Natural killer cell (primary cell): ENCODE measurements at places on chromosomes 13 and 19. TPM values are rescaled to one million over a fixed set of nuclear protein-coding genes. Genes with fewer than 3 reads are reported as not detected.
A peak's percentile ranks its signal among the peaks of the same experiment; 100 is the strongest.

The F10 gene
- not detected for total RNA-seq

The SMIM44 gene
- not detected for total RNA-seq

The LENG9 gene
- total RNA-seq, result 5.6 TPM

The MAP4K1 gene
- total RNA-seq, result 162 TPM

The C1QTNF9 gene
- not detected for total RNA-seq

The TUBB4A gene
- 2.6 TPM for total RNA-seq

The DENND1C gene
- total RNA-seq, result 188 TPM

The ZNF66 gene
- total RNA-seq, result 7.7 TPM

The NTF4 gene
- total RNA-seq, result not detected

The TEKTIP1 gene
- 6.4 TPM for total RNA-seq

The ELSPBP1 gene
- total RNA-seq, result not detected

The IFNL1 gene
- total RNA-seq, result 0.33 TPM

The ZNF574 gene
- total RNA-seq, result 23.1 TPM

DNA sequence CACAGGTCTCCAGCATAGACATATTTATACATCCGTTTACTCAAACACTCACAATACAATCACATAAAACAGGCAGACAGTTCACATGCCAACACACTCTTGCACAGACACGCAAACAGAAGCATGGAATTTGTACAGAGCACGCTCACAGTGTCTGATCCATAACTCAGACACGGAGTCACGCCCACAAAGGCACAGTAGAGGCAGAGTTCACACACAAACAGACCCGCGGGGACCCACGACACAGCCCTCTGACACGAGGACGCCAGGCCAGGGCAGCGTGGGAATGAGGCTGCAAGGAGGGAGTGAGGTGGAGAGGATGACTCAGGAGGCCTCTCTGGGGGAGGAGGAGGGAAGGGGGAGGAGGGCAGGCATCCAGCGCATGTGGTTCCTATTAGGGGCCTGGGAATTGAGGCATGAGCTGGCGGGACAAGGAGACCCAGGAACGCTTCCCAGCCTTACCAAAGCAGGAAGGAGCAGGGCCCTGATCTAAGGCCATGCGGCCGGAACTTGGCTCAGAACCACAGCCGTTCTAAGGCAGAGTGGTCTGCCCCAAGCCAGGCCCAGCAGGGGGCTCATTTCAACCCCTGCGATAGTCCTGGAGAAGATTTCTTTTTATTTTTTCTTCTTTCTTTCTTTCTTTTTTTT lies 9.1 kb upstream of the OLFM2 start:
- H3K4me3 ChIP-seq, result no peak overlapping the region
- no peaks in the 10 kb centered on the region for H3K36me3 ChIP-seq
- no peaks in the 10 kb centered on the region for H3K4me1 ChIP-seq
- H3K27me3 ChIP-seq, result peaks cover 6% of the 10 kb centered on the region
- no peak overlapping the region for H3K27ac ChIP-seq

DNA sequence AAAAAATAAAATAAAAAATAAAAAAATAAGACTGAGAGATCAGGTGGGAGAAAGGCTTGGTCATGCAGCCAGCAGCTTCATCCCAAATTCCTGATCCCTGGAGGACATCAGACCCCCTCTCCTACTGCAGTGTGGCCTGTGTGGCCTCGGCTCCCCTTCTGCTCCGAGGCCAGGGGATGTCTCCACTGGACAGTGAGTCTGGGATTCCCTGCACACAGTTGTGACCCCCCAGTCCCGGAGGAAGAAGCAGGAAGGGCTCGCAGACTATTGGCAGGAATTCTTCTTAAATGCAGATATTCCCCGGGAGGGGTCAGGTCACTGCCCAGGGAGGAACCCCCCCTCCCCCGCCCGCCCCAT lies 41.9 kb downstream of the ZNF627 start:
- H3K4me1 ChIP-seq, result peaks cover 12% of the 10 kb centered on the region
- no peak for DNase-seq
- no peak overlapping the region for H3K4me3 ChIP-seq
- H3K27me3 ChIP-seq, result peaks cover 2% of the 10 kb centered on the region
- no peak overlapping the region for H3K27ac ChIP-seq
- H3K36me3 ChIP-seq, result no peaks in the 10 kb centered on the region

- no peak for DNase-seq
- H3K36me3 ChIP-seq, result no peaks in the 10 kb centered on the region
- H3K4me3 ChIP-seq, result no peak overlapping the region
- no peaks in the 10 kb centered on the region for H3K27me3 ChIP-seq
Observed at GRCh38 chr13:66565279-66565678, 664.9 kb downstream of the PCDH9 start.

- H3K36me3 ChIP-seq, result no peaks in the 10 kb centered on the region
- H3K27me3 ChIP-seq, result no peaks in the 10 kb centered on the region
- H3K4me3 ChIP-seq, result no peak overlapping the region
- no peak overlapping the region for H3K27ac ChIP-seq
- DNase-seq, result no peak
Observed at GRCh38 chr13:52085421-52085820, 43.5 kb downstream of the NEK5 start.

DNA sequence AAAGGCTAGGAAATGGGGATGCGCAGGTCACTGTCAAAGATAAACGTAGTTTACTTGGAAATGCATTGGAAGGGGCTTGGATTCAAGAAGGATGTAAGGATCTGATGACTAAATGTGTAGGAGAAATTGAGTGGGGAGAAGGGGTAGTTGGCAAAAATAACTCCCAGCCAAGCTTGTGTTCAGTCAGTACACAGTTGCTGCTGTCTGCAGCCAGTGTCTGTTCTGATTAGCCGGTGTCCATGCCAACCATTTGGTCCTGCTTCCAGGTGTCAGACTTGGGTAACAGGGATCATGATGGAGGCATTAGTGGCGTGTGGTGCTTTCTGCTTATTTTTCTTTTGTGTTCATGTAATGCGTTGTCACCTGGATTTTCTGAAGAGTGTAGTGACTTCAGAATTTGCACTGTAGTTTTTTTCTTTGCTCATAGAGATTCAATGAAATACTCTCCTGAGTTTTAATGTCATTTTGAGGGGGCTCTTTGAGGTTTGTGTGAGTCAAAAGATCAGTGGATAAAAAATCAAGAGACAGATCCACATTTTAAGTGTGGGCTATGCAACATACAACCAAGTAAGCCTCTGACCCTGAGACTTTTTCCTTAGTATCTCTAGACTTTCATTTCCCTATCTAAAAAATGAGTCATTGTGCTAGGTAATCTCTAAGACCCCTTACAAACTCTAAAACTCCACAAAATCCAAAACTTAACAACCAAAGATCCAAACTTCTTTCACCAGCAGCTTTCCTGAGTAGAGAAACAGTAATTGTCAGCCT lies 103.9 kb downstream of the WDFY2 start:
- H3K27ac ChIP-seq, result no peak overlapping the region
- DNase-seq, result no peak
- H3K27me3 ChIP-seq, result no peaks in the 10 kb centered on the region

DNA sequence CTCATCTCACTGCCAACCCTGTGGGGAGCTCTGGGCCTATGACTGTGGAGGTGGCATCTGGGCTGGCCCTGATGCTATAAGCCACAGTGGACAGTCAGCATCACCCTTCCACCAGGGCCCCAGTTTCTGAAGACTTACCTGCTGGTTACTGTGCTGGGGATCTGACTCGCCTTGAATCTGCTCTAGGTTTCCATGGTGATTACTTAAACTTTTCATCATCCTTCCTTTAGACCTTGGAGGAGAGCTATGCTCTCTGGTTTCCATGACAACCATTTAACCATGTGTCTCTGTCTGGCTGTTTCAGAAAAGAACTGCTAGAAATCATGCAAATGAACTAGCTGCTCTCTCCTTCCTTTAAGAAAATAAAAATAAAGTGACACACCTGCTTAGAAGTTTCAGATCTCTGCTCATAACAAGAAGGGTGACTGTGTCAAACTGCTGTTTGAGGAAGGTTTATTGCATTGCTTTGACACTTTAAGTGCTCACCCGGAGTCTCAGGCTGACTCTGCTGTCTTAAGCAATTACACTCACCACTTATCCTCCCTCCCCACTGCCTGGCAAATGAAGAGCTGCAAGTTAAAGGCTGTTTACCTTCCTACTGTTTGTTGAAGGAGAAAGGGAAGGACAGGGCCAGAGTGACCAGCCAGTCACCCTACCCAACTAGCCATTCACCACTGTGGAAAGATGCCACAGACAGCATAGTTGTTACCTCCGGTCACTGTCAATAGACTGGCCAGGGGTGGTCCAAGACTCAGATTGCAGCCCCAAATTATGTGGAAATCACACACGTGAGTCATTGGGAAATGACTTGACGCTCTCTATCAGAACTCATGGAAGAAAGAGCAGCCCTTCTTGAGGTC lies 87.6 kb downstream of the HSPH1 start:
- H3K4me3 ChIP-seq, result no peak overlapping the region
- H3K27ac ChIP-seq, result peak overlapping the region; percentile 23
- DNase-seq, result no peak
- H3K4me1 ChIP-seq, result no peaks in the 10 kb centered on the region

DNA sequence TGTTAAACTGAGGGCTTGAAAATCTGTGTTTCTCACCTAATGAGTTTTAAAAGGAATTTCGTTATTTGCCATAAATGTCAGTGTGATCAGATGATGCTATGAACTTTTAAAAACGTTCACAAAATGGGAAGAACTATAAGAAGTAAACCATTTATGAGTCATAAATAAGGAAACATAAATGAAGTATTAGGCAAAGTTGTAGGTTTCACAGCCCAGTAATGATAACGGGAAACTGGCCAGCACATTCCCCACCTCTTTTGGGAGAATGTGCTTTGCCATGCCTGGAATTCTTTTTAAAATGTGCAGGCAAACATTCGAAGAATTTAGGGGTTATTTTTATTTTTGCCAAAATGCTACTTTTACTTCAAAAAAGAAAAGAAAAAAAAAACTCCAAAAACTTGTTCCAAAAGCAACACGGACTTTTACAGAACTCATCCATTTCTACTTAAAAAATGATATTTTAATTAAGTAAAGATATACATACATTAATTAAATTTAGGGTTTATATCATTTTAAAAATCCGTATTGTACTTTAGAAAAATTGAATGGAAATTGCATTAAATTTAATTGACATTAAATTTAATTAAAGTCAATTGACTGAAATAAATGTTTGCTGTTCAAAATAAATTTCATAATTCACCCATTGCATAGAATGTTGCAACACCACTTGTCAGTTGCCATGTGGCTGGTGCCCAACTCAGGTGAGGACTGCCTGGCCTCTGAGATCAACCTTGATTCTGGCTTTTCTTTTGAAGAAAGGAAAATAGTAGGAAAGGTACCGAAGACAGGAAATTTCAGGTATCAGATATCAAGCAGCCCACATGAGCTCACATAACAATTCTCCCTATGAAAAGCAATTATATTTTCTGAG lies 1198.5 kb downstream of the EFNB2 start:
- no peaks in the 10 kb centered on the region for H3K36me3 ChIP-seq
- no peak for DNase-seq
- no peak overlapping the region for H3K4me3 ChIP-seq
- no peaks in the 10 kb centered on the region for H3K4me1 ChIP-seq
- H3K27me3 ChIP-seq, result no peaks in the 10 kb centered on the region

- no peak for DNase-seq
- H3K4me1 ChIP-seq, result no peaks in the 10 kb centered on the region
- H3K27me3 ChIP-seq, result no peaks in the 10 kb centered on the region
Observed at GRCh38 chr13:110289661-110290060, 17.3 kb downstream of the COL4A1 start.

- no peak for DNase-seq
- H3K27me3 ChIP-seq, result peaks cover 18% of the 10 kb centered on the region
- no peak within 1 kb of the TSS for H3K27ac ChIP-seq
- no peak within 1 kb of the TSS for H3K4me3 ChIP-seq
- H3K4me1 ChIP-seq, result peaks cover 4% of the 10 kb centered on the region
Observed at GRCh38 chr13:98752467-98753290, at the start of gene SLC15A1. Gene SLC15A1, minus strand, starts transcription at chr13:98752672. Its CDS starts 74 bp downstream, at chr13:98752598.

GRCh38 chr13:75271846-75272245 lies 210.1 kb downstream of the TBC1D4 start:
- H3K27ac ChIP-seq, result no peak overlapping the region
- H3K4me1 ChIP-seq, result no peaks in the 10 kb centered on the region
- H3K27me3 ChIP-seq, result no peaks in the 10 kb centered on the region

DNA sequence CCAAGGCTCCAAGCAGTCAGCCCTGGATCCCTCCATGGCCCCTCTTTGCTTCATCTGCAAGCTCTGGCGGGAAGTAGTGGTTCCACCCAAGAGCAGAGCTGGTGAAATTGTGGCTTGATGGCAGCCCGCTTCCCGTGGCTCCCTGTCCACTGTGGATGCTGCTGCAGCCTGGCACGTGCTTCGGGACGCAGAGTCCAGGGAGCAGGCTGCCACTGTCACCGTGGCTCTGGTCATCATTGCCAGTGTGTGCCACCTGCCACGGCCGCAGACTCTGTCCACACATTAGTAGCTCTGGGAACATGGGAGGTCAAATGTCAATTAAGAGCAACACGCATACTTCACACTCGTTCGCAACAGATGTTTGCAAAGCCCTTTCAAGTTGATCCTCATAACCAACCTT lies 40.8 kb upstream of the RNF17 start:
- H3K4me3 ChIP-seq, result no peak overlapping the region
- no peaks in the 10 kb centered on the region for H3K27me3 ChIP-seq

- peak; percentile 90 for DNase-seq
- H3K27me3 ChIP-seq, result no peaks in the 10 kb centered on the region
- H3K27ac ChIP-seq, result peak overlapping the region; percentile 88
- peak overlapping the region; percentile 73 for H3K4me3 ChIP-seq
Observed at GRCh38 chr13:27425918-27426630, 1.7 kb downstream of the GTF3A start.

- no peaks in the 10 kb centered on the region for H3K4me1 ChIP-seq
- H3K27me3 ChIP-seq, result no peaks in the 10 kb centered on the region
- no peak overlapping the region for H3K27ac ChIP-seq
Observed at GRCh38 chr13:33797622-33798021, 20.3 kb upstream of the RFC3 start.

DNA sequence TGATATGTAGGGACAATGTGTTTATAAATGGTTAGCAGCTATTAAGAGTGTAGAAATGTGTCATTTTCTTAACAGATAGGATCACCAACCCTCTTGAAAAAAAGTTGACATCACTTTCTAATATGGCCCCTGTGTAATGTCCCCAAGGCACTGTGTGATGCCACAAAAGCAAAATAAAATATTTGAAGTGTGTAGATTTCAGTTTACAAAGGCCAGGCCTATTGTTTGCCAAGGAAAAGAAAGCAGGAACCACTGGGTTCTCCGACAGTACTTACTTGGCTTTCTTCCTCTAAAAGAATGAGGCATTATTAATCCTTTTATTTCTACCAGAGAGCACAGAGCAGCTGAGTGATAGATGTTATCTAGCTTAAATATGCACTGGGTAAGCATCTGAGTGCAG lies 10.5 kb upstream of the GJA3 start:
- H3K4me1 ChIP-seq, result peaks cover 3% of the 10 kb centered on the region
- H3K4me3 ChIP-seq, result no peak overlapping the region
- peaks cover 20% of the 10 kb centered on the region for H3K27me3 ChIP-seq
- H3K36me3 ChIP-seq, result no peaks in the 10 kb centered on the region

DNA sequence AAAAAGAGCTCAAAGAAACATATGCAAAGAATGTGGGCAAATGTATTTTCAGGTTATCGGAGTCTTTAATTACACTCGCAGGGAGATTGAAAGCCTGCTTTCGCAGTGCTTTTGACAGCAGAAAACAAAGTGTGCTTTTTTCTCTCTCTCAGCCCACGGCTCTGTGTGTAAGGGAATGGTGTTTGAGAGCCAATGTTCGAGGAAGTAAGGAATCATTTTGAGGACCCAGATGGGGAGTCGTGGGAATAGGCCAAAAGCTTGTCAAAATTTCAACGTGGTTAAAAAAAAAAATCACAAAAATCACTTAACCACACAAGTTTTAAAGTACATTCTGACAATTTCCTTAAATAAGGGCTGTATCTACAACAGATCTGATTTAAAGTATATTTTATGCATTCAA lies 197.1 kb upstream of the IRS2 start:
- H3K36me3 ChIP-seq, result no peaks in the 10 kb centered on the region
- H3K4me1 ChIP-seq, result no peaks in the 10 kb centered on the region

GRCh38 chr19:51430221-51430620 lies 12.8 kb upstream of the SIGLEC10 start:
- H3K4me3 ChIP-seq, result no peak overlapping the region
- H3K4me1 ChIP-seq, result no peaks in the 10 kb centered on the region
- no peaks in the 10 kb centered on the region for H3K36me3 ChIP-seq
- H3K27ac ChIP-seq, result no peak overlapping the region
